HCT116 (cell line): ENCODE measurements at places on chromosomes 7 and 10.
A peak's percentile ranks its signal among the peaks of the same experiment; 100 is the strongest.

DNA sequence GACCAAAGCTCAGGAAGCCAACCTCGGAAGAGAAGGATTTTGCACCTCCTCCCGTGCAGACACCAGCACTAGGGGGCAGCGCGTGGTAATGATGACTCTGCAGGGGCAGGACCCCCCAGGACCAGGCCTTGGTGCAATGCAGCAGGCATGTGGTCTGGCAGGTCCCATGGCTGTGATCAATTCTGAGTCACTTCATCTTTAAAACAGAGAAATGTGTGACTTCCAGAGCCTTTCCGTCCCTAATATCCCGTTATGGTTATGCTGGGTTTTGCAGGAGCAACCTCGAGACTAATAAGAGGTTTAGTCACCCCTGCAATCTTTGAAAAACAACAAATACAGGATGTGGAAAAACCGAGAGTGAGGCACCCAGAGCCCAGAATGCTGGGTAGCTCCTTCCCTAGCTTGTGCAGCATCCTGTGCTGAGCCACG is 30.2 kb upstream of the GJD4 start:
- no peak for DNase-seq

- peak; percentile 28 for DNase-seq
Measured at GRCh38 chr10:121753726-121754476, 155.7 kb upstream of the FGFR2 start.

DNA sequence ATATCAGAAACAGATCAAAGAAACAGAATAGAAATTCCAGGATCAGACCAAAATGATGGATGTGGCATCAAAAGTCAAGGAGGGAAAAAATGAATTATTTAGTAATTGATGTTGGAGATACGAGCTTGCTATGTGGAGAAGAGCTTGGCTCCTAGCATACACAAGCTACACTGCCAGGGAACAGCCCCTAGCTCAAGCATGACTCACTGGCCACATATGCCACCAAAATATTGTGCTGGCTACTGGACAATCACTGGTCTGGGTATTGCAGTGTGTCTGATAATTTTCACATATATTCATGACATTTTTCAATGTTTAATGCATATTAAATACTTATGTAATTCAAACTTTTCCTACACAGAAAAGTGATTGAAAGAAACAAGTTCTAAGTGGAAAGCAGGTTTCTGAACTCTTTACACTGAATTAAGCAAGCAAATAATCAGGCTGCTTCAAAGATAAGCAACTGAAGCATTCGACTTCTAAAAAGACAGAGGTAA is 59.3 kb downstream of the OAT start:
- DNase-seq, result no peak

- no peak for DNase-seq
Measured at GRCh38 chr10:98150544-98150943, 16.1 kb downstream of the R3HCC1L start.

- DNase-seq, result no peak
Measured at GRCh38 chr7:138546829-138547228, 86.8 kb downstream of the TRIM24 start.

GRCh38 chr10:26475386-26475785 is 37.2 kb downstream of the APBB1IP start:
- DNase-seq, result no peak

DNA sequence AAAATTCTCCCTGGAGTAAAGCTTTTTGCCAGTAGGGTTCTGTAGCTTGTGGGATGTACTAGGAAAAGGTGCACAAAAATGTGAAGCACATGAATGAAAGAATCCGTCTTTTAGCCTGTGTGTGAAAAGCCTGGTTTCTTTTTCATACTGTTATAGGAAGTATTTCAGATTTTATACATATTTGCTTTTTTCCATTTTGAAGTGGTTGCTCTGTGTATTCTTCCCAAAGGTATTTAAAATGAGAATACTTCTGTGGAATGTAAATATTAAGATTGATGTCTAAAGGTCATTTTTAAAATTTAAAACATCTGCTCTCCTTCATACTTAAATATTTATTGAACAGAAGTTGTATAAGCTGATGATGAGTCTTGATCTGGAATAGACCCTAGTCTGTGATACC is 96.8 kb downstream of the CDK14 start:
- no peak for DNase-seq

DNA sequence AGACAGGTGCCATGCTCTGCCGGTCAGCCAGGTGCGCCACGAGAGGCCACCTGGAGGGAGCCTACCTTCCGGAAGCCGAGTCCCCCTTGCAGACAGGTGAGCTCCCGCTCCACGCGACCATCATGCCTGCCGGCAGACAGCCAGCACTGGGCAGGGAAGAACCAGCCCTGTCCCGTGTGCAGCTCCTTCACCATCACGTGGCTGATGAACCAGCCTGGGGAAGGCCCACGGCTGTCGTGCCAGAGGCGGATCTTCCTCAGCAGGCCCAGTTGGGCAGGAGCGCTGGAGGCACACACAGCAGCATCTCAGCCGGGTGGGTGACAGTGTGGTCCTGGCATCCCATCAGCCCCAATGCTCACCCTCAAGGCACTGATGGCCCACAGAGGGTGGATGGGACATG is 108.9 kb downstream of the PKD1L1 start:
- DNase-seq, result no peak

DNA sequence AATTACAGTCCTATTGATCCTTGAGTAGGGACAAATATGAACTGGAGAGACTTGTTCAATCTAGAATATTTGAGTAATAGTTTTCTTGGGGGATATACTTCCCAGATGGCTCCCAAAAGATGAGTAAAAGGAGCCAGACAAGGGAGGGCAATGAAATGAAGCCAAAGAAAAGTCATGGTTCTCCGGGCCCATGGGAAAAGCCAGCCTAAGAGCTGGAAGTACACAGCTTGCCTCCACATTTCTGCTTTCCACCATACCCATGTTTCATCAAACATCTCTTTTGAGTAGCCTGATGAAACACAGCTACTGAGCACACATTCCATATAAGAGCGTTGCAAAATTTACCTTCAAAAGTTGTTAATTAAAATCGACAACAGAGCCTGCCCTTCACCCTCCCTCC is 535.0 kb upstream of the FZD8 start:
- DNase-seq, result no peak

GRCh38 chr7:37448011-37448635 is 541 bp downstream of the ELMO1 start:
- DNase-seq, result no peak

DNA sequence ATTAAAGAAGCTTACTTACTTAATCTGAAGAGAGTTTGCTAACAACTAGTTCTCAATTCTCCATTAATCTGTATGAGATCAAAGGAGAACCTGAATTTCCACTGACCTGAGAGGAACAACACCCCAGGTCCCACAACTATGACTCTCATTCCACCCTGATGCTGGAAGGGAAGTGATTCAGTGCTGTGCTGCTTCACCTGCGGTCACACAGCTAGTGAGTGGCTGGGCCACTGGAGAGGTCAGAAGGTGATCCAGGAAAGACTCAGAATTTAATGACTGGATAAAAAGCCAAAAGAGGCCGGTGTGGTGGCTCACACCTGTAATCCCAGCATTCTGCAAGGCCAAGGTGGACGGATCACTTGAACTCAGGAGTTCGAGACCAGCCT is 23.6 kb downstream of the SORBS1 start:
- DNase-seq, result no peak

DNA sequence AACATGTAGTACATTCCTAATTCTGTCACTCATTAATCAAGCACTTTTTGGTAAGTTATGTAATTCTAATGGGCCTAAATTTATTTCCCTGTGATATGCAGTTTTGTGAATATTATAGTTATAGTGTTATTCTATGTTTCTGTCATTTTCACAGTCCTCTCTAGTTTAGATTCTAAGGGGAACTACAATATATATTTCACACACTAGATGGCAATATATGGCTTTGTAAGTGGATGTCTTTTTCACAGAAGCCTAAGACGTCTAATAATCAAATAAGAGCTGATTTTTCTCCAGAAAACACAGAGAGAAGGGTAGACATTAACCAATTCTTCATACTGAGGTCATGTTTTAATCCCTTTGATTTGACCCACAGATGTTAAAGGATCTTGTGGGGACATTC is 18.0 kb downstream of the RNLS start:
- peak; percentile 12 for DNase-seq

- DNase-seq, result no peak
Measured at GRCh38 chr7:106068986-106069385, 43.1 kb downstream of the SYPL1 start.

- no peak for DNase-seq
Measured at GRCh38 chr7:110762546-110763225, 328.2 kb upstream of the LRRN3 start.

DNA sequence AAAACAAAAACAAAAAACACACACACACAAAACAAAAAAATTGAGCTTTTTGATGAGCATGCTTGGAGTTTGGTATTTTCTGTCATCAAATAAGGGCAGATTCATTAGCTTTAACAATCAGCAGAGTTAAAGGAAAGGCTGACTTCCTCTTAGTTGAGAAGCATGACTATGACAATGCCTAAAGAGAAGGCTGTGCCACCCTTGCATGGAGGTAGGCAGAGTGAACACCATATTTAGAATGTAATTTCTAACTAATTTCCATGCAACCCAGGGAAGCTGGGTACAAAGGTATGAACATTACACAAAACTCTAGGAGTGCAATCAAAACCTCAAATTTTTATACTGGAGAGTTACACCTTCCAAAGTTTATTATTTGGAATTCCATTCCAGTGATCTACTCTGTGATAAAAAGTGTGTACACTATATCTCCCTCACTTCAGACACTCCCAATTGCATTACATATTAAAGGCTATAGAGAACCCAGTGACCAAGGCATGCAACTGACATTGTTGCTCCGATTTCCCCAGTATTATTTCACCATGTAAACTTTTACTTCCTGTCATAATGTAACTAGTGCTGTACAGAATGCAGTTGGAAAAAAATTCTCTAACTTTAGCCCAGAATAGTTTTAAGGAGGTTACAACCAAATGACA is 9.4 kb upstream of the CYCS start:
- no peak for DNase-seq
